NCI-H2029 (cell line): ENCODE measurements at places on chromosomes 3 and 15.

GRCh38 chr3:162764808-162765071 lies 1268.1 kb downstream of the OTOL1 start:
- no peak for DNase-seq

GRCh38 chr3:58150810-58151199 lies 60.0 kb downstream of the DNASE1L3 start:
- DNase-seq = no peak

DNA sequence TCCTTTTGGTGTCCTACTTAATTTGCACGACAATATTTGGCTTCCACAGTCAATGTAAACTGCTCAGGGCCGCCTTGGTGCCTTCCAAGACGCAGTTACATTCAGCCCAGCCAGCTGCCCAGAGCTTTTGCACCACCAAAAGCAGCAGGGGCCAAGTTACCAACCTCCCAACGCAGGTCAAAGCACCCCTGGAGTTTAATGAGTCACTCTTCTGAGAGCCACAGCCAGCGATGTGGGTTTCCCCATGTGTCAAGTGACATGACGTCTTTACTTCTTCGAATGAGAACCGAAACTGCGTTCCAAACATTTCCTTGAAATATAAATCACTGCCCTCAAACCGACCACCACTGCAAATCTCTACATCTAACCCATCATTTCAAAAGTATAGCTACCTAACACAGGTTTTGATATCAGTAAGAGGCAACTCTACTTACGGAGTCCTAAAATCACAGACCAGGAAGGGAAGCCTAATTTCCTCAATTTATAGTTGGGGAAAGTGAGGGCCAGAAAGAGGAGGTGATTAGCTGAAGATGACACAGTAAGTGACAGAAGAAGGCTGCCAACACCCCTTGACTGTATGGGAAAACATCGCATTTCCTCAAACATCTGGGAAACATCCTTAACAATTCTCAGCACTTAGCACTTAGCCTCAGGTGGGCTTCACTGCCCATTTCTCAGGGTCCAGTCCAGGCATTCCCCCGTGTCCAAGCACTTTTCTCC lies 24.5 kb downstream of the MB21D2 start:
- no peak for DNase-seq

DNA sequence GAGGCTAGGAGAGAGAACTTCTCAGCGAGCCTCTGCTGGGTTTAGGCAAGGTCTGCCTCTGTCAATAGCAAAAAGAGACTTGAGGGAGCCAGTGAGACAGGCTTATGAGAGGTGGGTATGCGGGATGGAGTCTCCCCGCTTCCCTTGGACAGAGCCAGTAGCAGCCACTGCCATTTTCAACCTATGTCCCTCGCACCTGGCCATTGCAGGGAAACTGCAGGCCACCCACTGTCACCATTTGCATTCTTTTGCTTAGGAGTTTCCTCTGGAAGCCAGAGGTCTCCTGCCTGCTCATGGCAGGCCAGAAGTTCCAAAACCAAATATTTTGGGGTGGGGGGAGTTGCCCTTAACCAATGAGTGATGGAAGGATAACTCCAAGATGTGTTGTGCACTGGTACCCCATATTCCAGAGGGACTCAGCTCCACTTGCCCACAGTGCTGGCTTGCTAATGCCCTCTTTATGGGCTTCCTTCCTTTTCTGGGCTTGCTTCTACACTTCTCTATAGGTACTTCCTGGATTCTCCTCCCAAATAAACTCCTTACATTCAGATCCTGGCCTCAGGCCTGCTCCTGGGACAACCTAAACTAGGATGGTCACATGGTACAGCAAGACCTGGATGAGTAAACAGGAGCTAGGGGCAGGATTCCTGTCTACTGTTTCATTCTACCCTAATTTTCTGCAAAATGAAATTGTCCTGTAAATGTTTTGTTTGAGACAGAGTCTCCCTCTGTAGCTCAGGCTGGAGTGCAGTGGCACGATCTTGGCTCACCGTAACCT lies 108.9 kb upstream of the PROK2 start:
- no peak for DNase-seq

DNA sequence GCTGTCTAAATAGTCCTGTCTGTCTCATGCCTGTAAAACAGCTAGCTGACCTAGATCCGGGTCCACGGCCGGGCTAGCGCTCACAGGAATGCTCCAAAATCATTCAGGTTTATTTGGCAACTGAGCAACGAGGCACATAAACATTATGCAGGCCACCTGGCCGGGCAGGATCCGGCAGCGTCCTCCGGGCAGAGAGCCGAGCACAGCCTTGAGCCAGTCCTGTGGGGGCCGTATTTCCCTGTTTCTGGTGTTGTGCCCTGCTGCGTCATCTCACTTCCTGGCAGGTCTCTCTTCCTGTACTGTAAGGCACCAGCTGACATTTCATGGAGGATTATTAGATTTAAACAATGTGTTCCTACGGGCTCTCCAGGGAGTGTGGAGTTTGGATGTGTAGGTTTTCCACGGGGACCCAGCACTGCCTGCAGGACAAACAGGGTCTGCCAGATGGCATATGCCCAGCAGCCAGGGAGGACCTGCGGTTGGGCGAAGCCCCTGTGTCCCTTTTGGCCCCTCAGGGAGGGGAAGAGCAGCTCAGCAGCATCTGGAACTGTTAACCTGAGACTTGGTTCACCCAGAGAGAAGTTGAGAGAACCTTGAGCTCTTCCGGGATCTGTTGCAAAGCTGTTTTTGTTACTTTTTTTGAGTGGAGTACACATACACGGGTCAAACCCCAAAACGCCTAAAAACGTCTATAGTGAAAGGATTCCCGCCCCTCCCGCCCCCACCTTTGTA lies 16.6 kb upstream of the LRRK1 start:
- DNase-seq = peak; percentile 65

DNA sequence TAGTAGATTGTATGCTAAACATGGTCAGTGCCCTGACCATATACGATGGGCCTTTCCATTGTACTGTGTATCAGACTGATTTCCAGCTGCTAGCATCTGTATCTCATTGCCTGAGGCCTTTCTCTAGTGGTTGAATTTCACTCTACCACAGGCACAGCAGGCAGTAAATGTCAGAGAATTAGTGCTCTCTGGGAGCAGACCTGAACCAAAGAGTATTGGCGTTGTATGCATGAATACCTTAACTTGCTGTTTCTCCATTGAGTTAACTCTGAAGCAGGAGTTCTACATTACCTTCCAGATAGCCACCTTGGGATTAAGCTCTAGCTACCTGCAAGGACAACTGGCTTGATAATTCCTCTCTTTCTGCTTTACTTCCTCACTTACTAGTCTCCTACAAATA lies 439.2 kb upstream of the EPHA3 start:
- DNase-seq = no peak

GRCh38 chr3:130789782-130790322 lies 43.2 kb upstream of the PIK3R4 start:
- no peak for DNase-seq

DNA sequence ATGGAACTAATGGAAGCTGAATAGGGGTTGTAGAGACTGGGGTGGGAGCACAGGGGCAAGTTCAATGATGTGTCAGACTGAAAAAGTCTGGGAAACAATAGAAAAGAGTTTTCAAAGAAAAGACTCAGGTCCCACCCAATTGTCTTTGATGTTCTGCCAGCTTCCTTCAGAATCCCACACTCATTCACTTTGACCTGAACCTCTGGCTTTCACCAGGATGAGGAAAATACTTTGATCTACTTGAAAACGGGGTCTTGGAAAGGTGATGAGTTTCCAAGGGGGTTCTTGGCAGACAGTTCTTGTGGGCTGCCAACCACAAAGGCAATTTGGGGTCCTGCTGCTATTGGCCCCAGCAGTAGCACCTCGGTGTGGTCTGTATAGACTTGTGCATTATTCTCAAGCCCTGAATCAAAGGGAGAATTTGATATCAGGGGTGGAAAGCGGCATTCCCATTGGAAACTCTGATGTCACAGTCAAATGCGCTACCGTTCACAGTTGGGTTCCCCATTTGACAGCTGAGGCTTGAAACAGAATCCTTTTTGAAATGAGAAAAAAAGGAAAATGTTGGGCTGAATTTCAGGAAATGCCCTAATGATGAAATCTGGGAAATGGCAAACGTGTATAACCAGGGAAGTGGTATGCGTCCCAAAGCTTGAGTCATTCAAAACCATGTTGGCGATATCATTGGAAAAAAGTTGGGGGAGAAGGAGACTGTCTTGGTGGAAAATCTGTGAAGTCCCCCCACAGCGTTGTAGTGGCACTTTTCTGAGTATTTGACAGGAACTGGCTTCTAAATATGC lies 229.2 kb upstream of the LRTM1 start:
- no peak for DNase-seq

GRCh38 chr3:75171630-75172230 lies 492.4 kb upstream of the FRG2C start:
- no peak for DNase-seq

DNA sequence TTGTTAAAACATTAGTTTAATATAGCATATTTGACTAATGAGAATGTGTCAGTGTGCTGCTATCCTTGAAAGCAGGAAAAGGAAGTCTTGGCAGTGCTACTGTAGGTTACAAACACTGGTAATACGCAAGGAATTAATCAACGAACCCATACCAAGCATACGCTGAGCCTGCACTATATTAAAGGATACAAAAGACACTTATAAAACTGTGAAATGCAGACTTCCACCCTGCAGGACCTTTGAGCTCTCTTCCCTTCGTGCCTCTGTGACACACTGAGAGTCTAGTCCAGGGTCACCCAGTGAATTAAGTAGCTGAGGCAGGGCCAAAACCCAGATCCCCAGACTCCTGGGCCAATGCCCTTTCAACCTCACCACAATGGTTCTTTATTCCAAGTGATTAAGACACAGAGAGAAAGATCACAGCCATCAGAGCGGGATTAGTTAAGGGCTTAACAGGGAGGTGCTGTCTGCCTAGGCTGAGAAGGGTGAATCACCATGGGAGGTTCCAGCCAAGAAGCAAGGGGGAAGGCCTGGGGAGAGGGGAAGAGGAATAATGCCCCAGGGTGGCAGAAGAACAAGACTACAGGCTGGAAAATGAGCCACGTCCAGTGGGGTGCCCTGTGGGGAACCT lies 6.8 kb downstream of the ANXA2 start:
- no peak for DNase-seq

DNA sequence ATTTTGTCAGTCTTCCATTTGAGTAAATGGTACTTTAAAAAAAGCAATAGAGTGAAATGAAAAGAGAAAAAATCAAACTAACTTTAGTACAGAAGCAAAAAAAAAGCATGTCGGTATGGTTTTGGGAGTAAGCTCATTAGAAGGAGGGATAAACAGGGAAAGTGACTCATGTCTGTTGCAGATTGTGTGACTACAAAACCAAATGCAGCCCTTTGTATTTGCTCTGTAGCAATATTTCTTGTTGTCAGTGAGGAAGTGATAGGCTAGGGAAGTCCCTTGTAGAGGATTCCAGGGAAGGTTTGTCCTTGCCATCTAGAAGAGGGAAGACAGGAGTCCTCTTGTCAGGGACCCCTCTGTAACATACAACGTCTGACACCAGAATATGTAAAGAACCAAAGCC lies 150.5 kb upstream of the POU1F1 start:
- DNase-seq = no peak

DNA sequence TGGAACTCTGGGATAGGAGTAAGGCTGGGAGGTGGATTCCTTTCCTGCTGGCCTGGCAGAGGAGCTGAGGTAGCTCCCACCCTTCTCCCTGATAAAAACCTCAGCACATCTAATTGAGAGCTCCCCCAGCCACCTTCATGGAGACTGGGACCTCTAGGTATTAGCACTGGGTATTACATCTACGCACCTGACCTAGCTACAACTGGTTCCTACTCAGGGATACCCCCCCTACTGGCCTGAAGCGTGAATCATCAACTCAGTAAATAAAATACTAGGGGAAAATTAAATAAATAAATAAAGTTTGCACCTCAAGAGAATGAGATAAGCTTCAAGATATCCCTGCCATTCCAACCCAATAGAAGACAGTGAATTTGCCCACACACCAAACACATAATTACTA lies 140.4 kb downstream of the NEK10 start:
- no peak for DNase-seq

- DNase-seq = no peak
These were observed 27.6 kb upstream of the MYO1E start for GRCh38 chr15:59400103-59400813.

- DNase-seq = no peak
These were observed 53.8 kb downstream of the CCDC66 start for GRCh38 chr3:56610669-56611335.

- no peak for DNase-seq
These were observed 72.8 kb upstream of the ITGA11 start for GRCh38 chr15:68504681-68505170.

DNA sequence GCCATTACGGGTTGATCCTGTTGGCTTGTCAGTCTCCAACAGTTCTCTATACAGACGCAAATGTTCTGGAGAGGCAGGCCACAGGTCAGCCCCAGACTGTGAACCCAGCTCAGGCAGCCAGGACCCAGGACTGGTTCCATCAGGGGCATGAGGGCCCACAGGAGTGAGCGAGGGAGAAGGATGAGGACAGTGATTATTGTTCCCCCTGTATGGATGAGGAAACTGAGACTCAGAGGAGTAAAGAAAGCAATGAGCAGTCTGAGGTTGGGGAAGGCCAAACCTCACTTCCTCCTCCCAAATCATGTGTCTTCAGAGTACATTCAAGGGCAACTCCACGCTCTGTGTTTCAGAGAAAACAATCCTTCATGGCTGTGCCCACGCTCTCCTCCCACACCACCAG lies 121.9 kb downstream of the RPLP1 start:
- DNase-seq = no peak

DNA sequence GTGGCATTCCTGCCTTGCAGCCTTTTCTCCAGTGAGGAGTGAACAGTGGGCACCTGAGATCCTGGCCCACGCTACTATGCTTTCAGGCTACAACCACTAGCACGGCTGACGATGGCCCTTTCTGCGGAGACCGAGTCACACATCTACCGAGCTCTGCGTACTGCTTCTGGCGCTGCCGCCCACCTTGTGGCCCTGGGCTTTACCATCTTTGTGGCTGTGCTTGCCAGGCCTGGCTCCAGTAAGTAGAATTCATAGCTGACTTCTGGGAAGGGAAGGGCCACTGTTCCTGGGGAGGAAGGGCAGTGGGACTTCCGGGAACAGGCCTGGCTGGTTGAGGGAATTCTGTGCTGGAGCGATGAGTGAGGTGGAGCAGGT lies 648 bp downstream of the CYB561D2 start:
- DNase-seq = no peak

- no peak for DNase-seq
These were observed 103.0 kb downstream of the ISL2 start for GRCh38 chr15:76439542-76439941.

- DNase-seq = no peak
These were observed 188.9 kb downstream of the STXBP5L start for GRCh38 chr3:121096953-121097352.

DNA sequence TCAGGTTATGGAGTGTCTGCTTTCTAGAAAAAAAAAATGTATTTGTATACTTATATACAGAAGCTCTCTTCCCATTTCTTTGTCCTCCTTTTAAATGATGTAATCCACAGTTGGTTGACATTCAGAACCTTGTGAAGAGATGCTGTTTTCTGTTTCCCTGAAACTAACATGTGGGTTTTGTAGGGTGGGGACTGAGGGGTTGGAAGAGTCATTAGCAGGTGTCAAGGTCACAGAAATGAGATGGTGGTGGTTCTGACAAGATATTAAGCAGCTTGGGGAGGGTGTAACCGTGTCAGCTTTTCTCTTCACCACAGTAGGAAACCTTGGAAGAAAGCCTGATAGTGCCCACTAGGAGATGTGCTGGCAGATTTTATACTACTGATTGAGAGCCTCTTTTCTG lies 2.4 kb downstream of the RASA2 start:
- DNase-seq = no peak

GRCh38 chr3:46867550-46867898 lies 4.3 kb upstream of the MYL3 start:
- DNase-seq = no peak

GRCh38 chr3:143295201-143296080 lies 175.9 kb downstream of the CHST2 start:
- no peak for DNase-seq

GRCh38 chr15:71348597-71348996 lies 233.3 kb downstream of the THSD4 start:
- no peak for DNase-seq
